ENCODE measurements at places on chromosomes 1 and 21. TPM values are rescaled to one million over a fixed set of nuclear protein-coding genes. Genes with fewer than 3 reads are reported as not detected.

Gene ACTL8
- 0.13 TPM for total RNA-seq

Gene CCDC30
- total RNA-seq, result 1.5 TPM

Gene HSD3B1
- 0.72 TPM for total RNA-seq

Gene TCEA3
- 128 TPM for total RNA-seq

Gene C1orf94
- not detected for total RNA-seq

Gene GLIS1
- total RNA-seq, result not detected

Gene MANEAL
- 18.2 TPM for total RNA-seq

Gene GBP4
- total RNA-seq, result 2.1 TPM

Gene NBPF9
- 11.5 TPM for total RNA-seq

Gene TFF3
- 4,154 TPM for total RNA-seq

Gene ZSCAN20
- total RNA-seq, result 5.0 TPM

Gene SLC30A10
- total RNA-seq, result 10.5 TPM

Gene KCNH1
- total RNA-seq, result 0.64 TPM

Gene ZMYND12
- total RNA-seq, result 3.5 TPM

Gene ADCY10
- 1.6 TPM for total RNA-seq

Gene RGSL1
- total RNA-seq, result not detected

Gene ZNF593OS
- not detected for total RNA-seq

Gene PLD5
- not detected for total RNA-seq

Gene PRKCZ
- total RNA-seq, result 50.4 TPM

Gene TBX15
- total RNA-seq, result 0.11 TPM

Gene PRAMEF15
- total RNA-seq, result not detected

Gene PDIK1L
- total RNA-seq, result 12.5 TPM

Gene PTGER3
- 1.2 TPM for total RNA-seq

Gene CD247
- 2.6 TPM for total RNA-seq

Gene FMN2
- total RNA-seq, result 3.0 TPM

Gene FAM177B
- total RNA-seq, result 8.5 TPM

Gene FAM72A
- 1.7 TPM for total RNA-seq

Gene LRRC39
- not detected for total RNA-seq

Gene FCN3
- 0.42 TPM for total RNA-seq

Gene PROK1
- not detected for total RNA-seq

Gene RSPH1
- total RNA-seq, result 7.5 TPM

Gene ATG4C
- total RNA-seq, result 12.4 TPM

Gene CACNA1S
- not detected for total RNA-seq

Gene TSPAN1
- total RNA-seq, result 1,136 TPM

Gene IRF6
- 133 TPM for total RNA-seq

Gene GBP6
- not detected for total RNA-seq

Gene RNPEP
- 147 TPM for total RNA-seq

Gene EPHA2
- 40.8 TPM for total RNA-seq

Gene PGLYRP3
- not detected for total RNA-seq

Gene NPR1
- 3.6 TPM for total RNA-seq

Gene DCST1
- total RNA-seq, result not detected

Gene CASQ2
- total RNA-seq, result 10.5 TPM

Gene CASP9
- 14.5 TPM for total RNA-seq

Gene TAF13
- 50.9 TPM for total RNA-seq

Gene TMEM51
- 28.6 TPM for total RNA-seq

Gene CD1C
- total RNA-seq, result 0.98 TPM

Gene NUAK2
- 21.2 TPM for total RNA-seq

Gene LMNA
- 414 TPM for total RNA-seq

Gene RAP1GAP
- total RNA-seq, result 36.3 TPM

Gene CLCC1
- 18.9 TPM for total RNA-seq

Gene MPL
- total RNA-seq, result 0.12 TPM

Measured in colonic mucosa (tissue), 4 donors.